ENCODE measurements at places on chromosomes 3 and 15.

DNA sequence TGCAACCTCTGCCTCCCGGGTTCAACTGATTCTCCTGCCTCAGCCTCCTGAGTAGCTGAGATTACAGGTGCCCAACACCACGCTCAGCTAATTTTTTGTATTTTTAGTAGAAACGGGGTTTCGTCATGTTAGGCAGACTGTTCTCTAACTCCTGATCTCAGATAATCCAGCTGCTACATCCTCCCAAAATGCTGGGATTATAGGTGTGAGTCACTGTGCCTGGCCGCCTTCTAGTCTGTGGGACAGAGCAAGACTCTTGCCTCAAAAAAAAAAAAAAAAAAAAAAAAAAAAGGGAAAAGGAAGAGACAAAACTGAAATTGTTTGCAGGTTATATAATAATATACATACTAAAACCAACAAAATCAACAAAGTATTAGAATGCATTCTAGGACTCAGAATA lies 215.2 kb downstream of the PCCB start:
- no peak for DNase-seq

- no peak for DNase-seq
Measured at GRCh38 chr15:90716317-90716975, 700 bp upstream of the BLM start.

DNA sequence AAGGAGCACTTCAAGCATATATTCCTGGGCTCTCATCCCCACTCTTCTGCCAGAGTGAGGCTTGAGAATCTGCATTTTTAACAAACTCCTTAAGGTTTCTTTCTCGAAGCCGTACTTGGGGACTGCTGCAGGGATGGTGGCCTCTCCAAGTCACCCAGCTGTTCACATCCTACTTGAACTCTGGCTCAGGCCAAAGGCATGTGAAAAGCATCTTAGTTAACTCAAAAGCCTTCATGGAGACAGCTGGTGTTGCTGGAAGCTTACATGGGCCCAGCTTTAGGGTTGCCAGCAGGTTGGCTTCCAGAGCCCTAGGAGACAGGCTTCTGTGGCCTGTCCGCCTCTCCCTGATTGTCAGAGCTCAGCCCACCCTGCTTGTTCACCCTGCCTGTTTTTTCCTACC lies 139.2 kb downstream of the THSD4 start:
- DNase-seq = no peak

DNA sequence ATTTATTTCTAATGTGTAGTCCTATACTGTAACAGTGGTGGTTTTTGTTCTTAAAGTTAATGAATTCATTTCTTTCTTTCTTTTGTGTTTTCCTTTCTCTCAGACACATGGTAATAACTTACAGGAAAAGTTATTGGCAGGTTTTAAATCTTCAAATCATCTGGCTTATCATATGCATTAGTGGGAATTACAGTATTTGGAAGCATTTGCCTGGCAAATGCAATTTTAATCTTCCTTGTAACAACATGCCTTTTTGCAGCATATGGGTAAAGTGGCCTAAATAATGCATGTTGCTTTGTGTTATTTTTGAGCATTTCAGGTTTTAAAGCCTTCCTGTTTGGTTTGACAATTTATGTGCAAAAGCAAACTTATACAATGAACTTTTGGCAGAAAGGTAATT lies 66.8 kb downstream of the GALK2 start:
- DNase-seq = no peak

DNA sequence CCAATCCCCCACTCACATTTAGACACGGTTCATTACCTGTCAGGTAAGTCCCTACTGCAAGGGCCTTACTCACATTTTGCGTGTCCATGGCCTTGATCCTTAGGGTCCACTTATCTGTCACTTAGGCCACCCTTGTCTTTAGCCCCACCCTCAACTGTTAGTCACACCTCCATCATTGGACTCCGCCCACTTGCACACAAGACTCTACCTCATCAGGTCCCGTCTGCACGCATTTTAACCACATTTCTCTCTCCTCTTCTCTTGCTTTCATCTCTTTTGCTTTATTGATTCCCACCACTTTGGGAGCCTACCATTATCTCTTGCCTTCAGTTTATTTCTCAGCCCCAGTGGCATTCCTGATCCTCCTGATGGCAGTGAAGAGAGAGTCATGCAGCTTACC lies at the start of gene IQCF6:
IQCF6 (minus strand) TSS at position 101 of the 400 bp plus-strand sequence; CDS start at position 88, 13 bp downstream.
- DNase-seq = no peak

- DNase-seq = no peak
Measured at GRCh38 chr3:100561459-100562158, 47.8 kb upstream of the ADGRG7 start.

DNA sequence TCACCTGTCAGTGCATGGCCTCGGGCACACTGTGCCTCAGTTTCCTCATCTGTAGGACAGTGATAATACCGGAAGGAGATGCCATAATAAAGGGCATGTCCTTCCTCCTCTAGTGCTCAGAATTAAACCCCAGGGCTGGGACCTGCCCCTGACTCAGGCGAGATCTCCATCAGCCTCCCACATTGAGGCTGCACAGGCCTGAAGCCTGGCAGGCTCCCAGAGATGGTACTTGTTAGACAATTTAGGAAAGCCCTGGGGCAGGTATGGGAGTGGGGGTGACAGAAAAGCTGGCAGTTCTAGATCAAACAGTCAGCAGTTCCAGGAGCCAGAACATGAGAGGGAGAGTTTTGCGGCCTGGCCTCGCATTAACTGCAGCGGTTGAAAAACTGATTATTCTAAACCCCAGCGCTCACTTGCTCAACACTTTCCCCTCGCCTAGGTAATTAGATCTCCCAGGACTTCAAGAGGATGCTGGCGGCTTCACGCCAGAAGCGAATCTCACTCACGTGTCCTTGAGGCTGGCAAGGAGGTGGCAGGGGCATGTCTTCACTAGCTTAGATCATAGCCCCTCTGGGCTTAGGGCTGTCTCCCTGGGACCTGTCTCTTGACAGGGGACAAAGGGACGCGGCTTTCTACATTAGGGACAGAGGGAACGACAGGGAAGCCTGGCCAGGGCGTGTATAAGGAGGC lies 73.1 kb downstream of the ATP2B2 start:
- DNase-seq = no peak

GRCh38 chr3:141739731-141740130 lies 1.6 kb downstream of the RNF7 start:
- DNase-seq = no peak

DNA sequence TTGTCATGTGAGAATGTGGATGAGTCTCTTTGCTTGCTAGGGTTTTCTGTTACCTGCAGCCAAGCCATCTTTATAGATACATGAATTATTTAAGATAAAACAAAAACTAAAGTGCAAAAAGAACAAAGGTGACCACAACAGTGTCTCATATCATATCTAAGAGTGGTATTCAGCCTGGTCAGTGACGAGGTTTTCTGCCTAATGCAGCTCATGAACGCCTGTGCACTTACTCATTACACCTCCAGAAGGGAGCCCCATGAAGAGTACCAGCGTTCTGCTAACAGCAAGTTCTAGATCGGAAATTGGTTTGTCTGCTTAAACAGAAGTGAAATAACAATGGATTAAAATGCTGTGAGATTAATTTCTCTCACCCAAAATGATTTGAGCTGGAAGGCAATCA lies 19.2 kb downstream of the PXYLP1 start:
- no peak for DNase-seq

GRCh38 chr3:54121414-54122323 lies 683 bp upstream of the CACNA2D3 start:
- no peak for DNase-seq

DNA sequence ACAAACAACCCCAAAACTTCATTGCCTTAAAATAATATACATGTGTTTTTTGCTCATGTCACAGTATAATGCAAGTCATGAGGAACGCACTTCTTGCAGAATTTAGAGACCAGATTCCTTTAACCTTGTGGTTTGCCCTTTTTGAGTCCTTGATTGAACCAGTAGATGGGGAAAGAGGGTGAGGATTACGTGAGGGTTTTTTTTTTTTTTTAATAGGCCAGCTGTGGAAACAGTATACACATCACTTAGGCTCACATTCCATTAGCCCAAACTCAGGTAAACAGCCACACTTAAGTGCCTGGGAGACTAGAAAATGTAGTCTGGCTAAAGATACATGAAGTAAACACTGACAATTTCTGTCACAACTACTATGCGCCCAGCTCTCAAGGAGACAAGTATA lies 114.9 kb upstream of the MLF1 start:
- no peak for DNase-seq

DNA sequence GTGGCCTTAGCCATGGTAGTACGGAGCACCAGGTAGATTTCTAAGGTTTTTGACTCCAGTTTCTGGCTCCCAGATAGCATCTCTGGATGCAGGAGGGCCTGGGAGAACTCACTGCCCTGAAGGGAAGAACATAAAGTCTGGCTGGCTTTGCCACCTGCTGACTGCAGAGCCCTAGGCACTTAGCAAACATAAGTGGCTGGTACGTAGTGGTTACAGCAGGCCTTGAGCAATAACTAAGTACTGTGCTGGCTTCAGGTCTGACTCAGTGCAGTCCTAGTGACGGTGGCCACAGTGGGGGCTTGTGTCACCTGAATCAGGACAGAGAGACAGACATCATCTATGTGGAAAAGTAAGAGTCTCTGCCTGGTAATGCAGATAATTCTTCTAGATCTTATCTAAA lies 871.1 kb downstream of the PDCD6IP start:
- no peak for DNase-seq

DNA sequence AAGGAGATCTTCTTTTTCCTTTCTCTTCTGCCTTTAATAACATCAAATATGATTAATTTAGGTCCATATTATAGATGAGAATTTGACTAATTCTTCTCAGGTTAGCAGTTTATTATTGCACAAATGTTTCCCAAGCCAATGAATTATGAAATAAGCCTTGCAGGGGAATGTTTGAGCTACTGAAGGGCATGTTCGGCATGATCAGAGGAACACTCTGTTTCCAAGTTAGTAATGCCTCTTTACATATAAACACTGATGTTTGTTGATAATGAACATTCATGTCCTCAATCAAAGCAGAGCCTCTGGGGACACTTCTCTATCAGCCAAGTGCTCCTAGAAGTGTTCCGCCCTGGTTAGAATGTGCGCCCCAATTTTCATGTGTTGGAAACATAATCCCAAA lies 10.0 kb upstream of the CYP1A1 start:
- DNase-seq = no peak

DNA sequence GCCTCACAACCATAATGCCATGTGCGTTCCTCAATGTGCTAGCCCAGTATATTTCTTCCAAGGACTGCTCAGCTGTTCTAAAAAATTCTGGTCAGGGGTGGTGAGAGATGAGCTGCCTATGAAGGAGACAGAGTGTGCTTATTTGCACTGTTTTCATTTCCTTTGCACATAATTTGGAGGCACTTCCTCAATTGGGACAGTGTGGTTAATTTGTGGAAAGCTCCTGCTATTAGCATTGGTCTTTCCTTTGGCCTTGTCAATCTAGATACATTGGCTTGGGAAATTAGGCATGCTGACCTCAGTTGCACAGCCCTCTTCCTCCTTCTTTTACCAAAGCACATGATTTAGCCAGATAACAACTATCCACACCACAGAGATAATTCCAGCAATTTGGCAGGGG lies 9.4 kb downstream of the FAM81A start:
- DNase-seq = no peak

DNA sequence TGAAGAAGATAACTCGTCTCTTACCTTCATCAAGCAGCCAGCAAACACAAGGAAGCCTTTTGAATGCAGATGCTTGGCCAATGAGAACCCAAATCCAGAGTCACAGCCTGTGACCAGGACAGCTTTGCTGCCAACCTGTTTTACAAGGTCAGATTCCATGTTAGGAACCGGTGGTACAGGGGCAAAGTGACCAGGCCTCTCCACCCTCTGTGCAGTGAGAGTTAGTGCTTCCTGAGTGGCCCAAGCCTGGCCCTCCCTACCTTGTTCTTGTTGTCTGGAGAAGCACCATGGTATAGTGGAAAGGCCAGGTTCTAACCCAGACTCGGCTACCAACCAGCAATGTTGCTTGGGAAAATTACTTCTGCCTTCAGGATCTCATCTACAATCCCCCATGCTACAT lies 23.4 kb downstream of the BDH1 start:
- DNase-seq = no peak
